ENCODE measurements at places on chromosomes 2 and 18.

DNA sequence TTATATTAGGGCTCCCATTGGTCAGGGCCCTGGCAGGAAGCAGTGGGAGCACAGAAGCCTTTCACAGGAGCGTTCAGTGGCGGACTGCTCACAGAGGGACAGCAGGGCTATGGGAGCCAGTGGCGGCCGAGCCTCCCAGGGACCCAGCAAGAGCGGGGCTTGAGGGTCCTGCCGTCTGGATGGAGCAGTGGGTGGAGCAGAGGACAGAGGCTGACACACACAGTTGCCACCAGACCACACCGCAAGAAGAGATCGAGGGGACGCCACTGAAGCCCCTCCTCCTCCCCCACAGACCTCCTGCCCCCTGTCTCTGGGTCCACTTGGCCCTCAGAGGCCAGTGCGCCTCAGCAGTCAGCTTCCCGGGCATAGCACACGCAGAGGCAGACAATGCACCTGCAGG lies 39.3 kb downstream of the SALL3 start:
- no peak for DNase-seq

- DNase-seq, result no peak
These were observed 54.5 kb downstream of the ROCK1 start for GRCh38 chr18:21057112-21057511.

DNA sequence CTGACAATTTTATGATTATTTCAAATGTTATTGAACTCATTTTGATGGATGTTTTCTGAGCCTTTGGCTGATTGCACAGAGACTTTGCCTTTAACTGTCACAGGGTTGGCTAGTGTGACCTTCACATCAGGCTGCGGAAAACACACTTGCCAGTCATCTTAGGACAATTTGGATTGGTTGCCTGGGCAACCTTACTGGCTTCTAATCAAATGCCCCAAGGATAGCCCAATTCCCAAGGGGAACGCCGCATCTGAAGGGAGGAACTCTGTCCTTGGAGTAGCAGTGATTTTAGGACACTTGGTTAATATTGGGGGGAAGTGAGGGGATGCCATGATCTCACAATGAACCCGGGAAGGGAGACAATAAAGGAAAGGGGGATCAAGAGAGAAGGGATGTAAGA lies 29.5 kb downstream of the OSBPL6 start:
- DNase-seq, result no peak

DNA sequence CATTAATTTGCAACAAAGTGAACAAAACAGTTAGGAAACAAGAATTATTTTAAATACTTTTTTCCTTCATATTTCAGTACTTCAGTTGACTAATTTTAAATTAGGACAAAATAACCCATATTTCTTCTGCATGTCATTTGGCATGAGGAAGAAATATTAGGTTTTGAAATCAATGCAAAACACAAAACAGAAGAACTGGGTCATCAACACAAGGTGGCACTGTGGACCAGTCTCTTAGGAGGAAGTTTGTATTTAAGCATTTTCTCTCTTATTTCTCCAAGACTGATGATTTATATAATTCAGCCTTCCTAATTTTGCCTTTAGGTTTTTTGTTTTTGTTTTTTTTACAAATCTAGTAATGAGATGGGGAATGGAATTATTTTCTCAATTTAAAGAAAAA lies 352.8 kb upstream of the KCNH7 start:
- peak; percentile 29 for DNase-seq

- no peak for DNase-seq
These were observed 254.2 kb upstream of the SESTD1 start for GRCh38 chr2:179518830-179519229.

- DNase-seq, result no peak
These were observed 55.9 kb upstream of the ATL2 start for GRCh38 chr2:38432820-38433606.

- DNase-seq, result no peak
These were observed 1.1 kb upstream of the LIPG start for GRCh38 chr18:49560624-49561288.

DNA sequence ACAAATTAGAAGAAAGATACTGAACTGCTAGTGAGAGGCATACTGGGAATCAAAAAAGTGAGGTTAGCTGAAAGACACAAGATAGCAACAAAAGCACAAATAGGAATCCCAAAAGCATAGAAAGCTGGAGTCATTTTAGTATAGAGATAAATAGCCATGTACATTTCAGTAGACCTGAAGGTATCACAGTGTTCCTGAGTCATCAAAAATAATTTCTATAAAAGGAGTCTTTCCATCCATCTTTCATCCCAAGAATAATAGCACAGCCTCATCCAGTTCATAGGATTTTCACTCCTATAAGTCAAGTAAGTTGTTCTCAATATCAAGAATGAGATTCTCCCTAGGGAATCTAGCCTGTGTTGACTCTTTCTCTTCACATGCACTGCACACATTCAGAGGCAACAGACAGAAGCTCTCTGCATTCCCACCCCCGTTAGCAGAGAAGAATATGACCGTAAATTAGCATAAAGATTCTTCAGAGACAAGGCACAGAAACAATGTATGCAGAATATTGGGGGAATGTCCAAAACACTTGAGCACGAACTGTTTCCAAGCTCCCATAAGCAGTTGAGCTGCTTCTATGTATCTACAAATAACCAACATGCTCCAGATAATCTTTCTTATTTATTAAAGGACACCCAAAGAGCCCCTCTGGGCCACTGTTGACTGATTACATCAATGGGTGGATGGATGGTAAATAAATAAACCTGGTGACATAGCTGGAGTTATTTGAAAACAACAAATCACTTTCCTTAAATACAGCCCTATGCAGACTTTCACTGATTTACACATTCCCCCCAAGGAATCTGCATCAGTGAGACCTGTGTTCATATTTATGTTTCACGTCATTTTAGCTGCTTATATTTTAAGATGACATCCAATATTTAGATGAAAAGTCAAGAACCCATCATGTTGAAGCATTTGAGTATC lies 174.5 kb upstream of the PKDCC start:
- no peak for DNase-seq

DNA sequence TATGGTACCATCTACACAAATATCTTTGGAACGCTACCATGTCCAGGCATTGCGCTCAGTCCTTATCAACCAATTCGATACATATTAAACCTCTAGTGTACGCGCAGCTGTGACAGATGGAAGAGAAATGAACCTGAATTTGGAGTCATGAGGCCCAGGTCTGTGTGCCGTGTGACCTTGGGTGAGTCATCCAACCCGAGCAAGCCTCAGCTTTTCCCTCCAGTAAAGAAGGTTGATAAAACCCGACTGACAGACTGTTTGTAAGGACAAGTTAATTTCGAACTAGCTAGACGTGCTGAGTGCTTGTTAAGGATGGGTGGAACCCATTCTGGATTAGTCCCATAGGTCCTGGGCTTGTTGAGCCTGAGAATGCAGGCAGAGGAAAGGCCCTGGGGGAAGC lies 28.2 kb downstream of the GREB1 start:
- no peak for DNase-seq

DNA sequence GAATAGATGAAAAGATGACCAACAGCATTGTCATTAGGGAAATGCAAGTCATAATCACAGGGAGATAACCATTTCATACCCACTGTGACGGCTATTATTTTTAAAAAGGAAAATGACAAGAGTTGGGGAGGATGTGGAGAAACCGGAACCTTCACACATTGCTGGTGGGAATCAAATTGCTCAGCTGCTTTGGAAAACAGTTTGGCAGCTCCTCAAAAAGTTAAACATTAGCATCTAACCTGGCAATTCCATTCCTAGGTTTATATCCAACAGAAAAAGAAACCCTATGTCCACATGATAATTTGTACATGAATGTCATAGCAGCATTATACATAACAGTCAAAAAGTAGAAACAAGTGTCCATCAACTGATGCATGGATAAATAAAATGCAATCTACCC lies 58.2 kb downstream of the KCNG3 start:
- no peak for DNase-seq

Data from astrocyte (in vitro differentiated cells and primary cell).